GM19239 (cell line): ENCODE measurements at places on chromosomes 7 and 10.

GRCh38 chr10:90583416-90583815 is 274.4 kb downstream of the HTR7 start:
- DNase-seq, result no peak

DNA sequence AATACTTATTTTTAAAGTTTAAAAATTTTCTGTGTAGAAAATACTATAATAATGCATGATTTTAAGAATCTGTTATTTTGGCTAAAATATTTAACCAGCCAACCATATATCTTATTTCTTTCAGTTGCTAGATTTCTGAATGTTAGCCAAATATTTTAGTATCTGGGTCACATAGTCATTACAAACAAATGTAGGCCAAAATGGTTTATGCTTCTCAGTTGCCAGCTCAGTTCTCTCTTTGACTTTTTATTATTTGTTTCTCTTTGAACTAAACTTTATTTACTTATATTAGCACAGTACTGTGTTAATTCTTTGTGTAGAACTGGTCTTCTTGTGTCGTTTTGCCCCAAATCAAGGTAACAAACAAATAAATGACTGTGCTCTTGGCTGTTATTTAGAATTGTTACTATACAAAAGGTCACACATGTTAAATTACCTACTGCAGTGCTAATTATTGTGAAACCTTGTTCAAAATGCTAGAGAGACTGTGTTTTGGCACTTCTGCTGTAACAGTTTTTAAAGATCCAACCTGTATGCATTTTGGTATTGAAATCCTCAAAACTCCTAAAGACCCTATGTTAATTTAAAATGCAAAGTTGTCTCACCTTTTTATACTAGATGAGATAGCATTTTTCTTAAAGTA is 39.8 kb downstream of the ZEB1 start:
- DNase-seq, result no peak

- DNase-seq, result no peak
These were observed 297.6 kb upstream of the PITRM1 start for GRCh38 chr10:3470191-3470590.

GRCh38 chr10:9096288-9096687 is 1041.8 kb downstream of the GATA3 start:
- DNase-seq, result no peak

DNA sequence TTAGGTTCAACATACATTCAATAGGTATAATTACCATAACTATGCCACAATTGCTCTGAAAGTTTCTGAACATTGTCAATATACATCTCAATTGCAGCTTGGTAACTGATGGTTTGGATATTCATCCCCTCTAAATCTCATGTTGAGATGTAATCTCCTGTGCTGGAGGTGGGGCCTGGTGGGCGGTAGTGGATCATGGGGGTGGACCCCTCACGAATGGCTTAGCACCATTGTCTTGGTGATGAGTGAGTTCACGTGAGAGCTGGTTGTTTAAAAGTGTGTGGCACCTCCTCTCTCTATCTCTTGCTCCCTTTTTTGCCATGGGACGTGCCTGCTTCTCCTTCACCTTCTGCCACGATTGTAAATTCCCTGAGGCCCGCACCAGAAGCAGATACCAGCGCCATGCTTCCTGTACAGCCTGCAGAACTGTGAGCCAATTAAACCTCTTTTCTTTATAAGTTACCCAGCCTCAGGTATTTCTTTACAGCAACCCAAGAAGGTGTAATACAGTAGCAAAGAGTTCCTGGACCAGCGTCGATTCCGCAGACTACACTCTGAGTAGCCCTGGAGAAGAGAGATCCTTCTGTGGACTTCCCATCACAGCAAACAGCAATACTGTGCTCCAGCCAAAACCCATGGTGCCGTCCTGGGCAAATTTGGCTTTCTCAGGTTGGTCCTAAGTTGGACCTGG is 83.8 kb upstream of the GRB10 start:
- DNase-seq, result no peak

DNA sequence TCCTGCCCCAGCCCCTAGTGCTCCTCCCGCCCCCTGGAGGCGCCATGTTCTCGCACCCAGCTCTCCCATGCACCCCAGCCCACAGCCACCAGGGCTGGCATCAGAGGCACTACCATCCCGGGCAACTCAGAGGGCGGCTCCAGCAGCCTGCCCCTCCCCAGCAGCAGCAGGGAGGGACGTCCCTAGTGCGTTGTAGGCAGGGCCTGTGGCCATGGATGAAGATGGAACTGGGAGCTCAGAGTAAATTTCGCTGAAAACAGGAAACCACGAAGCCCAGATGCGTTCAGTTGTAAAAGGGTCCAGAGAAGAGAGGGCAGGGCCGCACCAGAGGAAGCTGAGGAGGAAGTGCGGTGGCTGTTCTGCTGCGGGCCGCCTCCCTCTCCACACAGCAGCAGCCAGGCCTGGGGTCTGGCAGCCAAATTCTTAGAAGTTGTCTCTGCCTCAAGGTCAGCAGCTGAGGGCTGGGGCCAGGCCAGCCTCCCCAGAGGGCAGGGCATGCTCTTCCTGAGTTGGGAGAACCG is 24.6 kb downstream of the VSIR start:
- peak; percentile 59 for DNase-seq

DNA sequence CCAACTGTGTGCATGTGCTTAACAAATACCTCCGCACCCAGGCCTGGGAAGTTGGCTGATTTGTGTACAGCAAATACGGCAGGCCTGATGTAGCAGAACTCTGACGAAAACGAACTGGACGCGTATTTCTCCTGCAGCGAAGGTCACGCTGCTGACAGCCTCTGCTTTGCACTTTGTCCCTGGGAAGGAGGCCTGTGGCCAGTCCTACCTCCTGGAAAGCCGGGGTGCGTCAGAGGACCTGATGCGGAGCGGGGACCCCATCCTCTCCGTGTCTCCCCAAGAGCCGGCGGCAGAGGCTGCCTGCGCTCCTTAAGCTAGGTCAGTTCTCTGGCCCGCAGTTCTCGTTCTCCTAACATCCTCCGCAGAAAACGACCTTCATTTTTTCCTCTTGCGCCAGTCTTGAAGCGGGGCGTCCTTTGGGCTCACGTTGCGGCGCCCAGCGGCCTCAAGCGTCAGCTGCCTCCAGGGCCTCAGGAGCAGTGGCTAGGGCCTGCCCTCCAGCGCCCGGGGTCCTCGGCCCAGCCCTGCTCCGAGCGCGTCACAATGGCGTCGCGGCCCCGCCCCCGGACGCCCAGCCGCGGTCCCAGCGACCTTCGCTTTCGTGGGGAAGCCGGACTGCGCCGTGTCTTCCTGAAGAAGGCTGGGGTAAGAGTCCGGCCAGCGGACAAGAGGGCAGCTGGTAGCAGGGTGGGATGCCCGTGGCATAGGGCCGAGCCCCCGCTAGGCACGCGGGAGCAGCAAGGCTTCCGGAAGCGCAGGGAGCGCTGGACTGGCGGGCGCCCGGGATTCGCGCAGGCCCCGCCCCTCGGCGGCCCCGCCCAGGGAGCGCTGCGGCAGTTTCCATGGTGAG is at the start of gene ZNF487:
ZNF487 (plus strand) TSS at position 821 of the 850 bp plus-strand sequence. CDS start 38,703 bp downstream, outside the sequence.
- peak; percentile 86 for DNase-seq
